ENCODE measurements at places on chromosomes 11 and 22. TPM values are rescaled to one million over a fixed set of nuclear protein-coding genes. Genes with fewer than 3 reads are reported as not detected.

The APOA1 gene
- 0.33 TPM for total RNA-seq

The TNNT3 gene
- total RNA-seq, result not detected

The MMP13 gene
- not detected for total RNA-seq

The MB gene
- total RNA-seq, result not detected

The HTATIP2 gene
- total RNA-seq, result 48.3 TPM

The NAALADL1 gene
- 38.2 TPM for total RNA-seq

The SCGB1D1 gene
- total RNA-seq, result not detected

The DDI1 gene
- total RNA-seq, result not detected

The IL18 gene
- 0.87 TPM for total RNA-seq

The NRXN2 gene
- 9.6 TPM for total RNA-seq

The PATE2 gene
- 0.29 TPM for total RNA-seq

The PITPNM1 gene
- total RNA-seq, result 19.2 TPM

The HTR3A gene
- total RNA-seq, result not detected

The SLC1A2 gene
- total RNA-seq, result 3.3 TPM

The LIF gene
- 10.6 TPM for total RNA-seq

The TRIM5 gene
- 42.0 TPM for total RNA-seq

The YAP1 gene
- total RNA-seq, result 268 TPM

The RIMBP3C gene
- total RNA-seq, result 0.15 TPM

The MMP11 gene
- 3.1 TPM for total RNA-seq

The FXYD6 gene
- total RNA-seq, result 0.66 TPM

The OR8K1 gene
- not detected for total RNA-seq

The MRGPRE gene
- total RNA-seq, result not detected

The C11orf16 gene
- total RNA-seq, result not detected

The NLRP6 gene
- total RNA-seq, result not detected

The LDHAL6A gene
- not detected for total RNA-seq

The HORMAD2 gene
- total RNA-seq, result not detected
